Stimulated activated CD4-positive, alpha-beta T cell treated with anti-CD3 and anti-CD28 coated beads, Interleukin-15, amount 100 ng/mL, for 1 hour (primary cell): ENCODE measurements at places on chromosomes 1 and 21.
A peak's percentile ranks its signal among the peaks of the same experiment; 100 is the strongest.

DNA sequence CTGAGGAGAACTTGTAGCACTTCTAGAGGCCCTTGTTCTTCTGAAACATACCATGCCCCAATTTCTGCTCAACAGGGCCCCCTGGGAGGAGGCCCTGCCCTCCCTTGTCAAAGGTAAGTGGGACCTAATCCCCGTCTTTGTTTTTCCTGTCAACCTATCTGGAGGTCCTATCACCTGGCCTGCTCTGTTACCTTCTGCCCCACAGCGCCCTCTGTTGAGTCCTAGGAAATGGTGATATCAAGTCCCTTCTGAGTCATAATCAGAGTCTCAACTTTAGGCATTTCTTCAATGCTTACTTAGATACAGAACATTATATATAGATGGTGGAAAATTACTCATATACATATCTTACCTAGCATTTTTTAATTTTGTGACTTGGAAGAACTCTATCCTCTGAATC is 28.2 kb upstream of the FCRL4 start:
- DNase-seq = no peak

DNA sequence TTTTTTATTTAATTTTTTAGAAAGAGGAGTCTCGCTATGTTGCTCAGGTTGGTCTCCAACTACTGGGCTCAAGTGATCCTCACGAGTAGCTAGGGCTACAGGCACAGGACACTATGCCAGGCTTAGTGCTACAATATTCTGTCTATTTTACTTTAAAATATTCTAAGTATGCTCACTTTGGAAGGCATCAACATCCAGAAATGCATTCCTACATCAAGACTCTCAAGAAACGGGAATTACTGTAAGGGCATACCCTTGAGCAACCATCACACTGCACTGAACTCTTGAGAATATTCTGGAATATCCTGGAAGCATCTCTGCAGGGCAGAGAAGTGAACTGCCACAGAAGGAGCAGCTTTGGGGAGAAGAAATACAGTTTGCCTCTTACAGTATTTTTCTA is 565 bp upstream of the DMRTB1 start:
- no peak for DNase-seq

DNA sequence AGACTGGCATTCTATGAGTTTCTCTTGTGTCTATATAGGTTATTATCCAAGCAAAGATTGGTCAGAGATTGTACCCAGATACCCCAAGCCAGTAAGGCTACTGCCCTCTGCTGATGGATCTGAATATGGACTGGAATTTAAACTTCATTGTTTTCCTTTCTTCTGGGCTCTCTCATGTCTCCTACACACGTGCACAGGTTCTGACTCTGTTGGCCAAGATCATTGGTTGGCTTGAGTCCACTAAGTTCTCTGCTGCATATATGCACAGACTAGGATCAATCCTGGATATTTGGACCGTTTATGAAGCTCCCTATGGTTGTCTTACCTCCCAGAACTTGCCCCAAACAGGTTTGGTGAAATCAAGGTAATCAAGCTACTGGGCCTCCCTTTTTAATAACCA is 69.7 kb downstream of the CC2D1B start:
- DNase-seq = no peak

DNA sequence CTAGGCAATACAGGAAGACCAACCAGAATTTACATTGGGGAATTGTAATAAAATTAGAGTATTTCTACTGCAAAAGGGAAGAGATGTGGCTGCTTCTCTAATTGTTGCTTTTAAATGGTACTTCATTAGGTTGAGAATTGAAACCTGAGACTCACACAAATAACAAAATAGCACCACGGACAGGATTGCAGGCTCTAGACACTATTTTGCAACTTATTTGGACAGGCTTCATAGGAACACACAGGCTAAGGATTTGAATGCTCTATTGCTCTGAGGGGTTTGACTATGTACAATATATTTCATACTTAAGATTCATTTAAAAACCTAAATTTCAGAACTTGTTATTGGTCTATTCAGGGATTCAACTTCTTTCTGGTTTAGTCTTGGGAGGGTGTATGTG is 79.6 kb downstream of the ATP1B1 start:
- no peak for DNase-seq

- DNase-seq = no peak
Observed at GRCh38 chr1:225757927-225758656, 19.5 kb upstream of the SRP9 start.

- no peak for DNase-seq
Observed at GRCh38 chr1:117803318-117803717, 126.1 kb downstream of the GDAP2 start.

GRCh38 chr1:160078512-160079195 is 2.7 kb upstream of the KCNJ9 start:
- peak; percentile 40 for DNase-seq

- DNase-seq = no peak
Observed at GRCh38 chr1:204094856-204095634, 22.1 kb downstream of the SOX13 start.

- DNase-seq = no peak
Observed at GRCh38 chr1:239006276-239006675, 380.1 kb upstream of the CHRM3 start.

GRCh38 chr21:34128124-34128523 is 54.7 kb downstream of the MRPS6 start:
- no peak for DNase-seq

GRCh38 chr1:220680085-220680687 is 10.0 kb upstream of the C1orf115 start:
- no peak for DNase-seq

DNA sequence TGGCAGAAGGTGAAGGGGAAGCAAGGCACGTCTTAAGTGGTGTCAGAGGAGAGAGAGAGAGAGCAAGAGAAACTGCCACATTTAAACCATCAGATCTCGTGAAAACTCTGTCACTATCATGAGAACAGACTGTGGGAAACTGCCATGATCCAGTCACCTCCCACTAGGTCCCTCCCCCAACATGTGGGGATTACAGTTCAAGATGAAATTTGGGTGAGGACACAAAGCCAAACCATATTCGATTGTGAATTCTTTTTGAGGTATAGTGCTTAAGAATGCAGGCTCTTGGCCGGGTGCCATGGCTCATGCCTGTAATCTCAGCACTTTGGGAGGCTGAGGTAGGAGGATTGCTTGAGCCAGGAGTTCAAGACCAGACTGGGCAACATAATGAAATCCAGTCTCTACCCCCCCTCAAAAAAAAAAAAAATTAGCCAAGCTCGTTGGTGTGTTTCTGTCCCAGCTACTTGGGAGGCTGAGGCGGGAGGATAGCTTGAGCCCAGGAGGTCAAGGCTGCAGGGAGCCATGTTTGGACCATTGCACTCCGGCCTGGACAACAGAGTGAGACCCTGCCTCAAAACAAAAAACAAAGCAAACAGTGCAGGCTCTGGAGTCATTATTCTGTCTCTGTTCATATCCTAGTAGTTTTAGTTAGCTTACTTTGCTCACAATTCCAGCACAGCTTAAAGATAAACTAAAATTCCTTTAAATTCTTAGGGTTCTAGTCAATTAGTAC is 6.0 kb downstream of the ZCCHC17 start:
- no peak for DNase-seq

DNA sequence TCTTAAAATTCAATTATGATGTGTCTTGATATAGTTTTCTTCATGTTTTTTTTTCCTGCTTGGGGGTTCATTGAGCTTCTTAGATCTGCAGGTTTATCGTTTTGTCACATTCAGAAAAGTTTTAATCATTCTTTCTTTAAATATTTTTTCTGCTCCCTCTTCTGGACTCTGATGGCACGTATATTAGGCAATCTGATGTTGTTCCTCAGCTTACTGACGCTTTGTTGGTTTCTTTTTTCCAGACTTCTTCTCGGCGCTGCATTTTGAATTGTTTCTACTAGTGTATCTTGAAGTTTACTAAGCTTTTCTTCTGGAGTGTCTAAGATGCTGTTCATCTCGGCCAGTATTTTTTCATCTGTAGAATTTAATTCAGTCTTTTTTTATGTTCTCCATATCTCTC is 44.8 kb upstream of the FMOD start:
- DNase-seq = no peak

GRCh38 chr1:219657186-219657585 is 44.3 kb upstream of the ZC3H11B start:
- DNase-seq = no peak

- DNase-seq = no peak
Observed at GRCh38 chr1:63612564-63612963, 19.4 kb downstream of the PGM1 start.

DNA sequence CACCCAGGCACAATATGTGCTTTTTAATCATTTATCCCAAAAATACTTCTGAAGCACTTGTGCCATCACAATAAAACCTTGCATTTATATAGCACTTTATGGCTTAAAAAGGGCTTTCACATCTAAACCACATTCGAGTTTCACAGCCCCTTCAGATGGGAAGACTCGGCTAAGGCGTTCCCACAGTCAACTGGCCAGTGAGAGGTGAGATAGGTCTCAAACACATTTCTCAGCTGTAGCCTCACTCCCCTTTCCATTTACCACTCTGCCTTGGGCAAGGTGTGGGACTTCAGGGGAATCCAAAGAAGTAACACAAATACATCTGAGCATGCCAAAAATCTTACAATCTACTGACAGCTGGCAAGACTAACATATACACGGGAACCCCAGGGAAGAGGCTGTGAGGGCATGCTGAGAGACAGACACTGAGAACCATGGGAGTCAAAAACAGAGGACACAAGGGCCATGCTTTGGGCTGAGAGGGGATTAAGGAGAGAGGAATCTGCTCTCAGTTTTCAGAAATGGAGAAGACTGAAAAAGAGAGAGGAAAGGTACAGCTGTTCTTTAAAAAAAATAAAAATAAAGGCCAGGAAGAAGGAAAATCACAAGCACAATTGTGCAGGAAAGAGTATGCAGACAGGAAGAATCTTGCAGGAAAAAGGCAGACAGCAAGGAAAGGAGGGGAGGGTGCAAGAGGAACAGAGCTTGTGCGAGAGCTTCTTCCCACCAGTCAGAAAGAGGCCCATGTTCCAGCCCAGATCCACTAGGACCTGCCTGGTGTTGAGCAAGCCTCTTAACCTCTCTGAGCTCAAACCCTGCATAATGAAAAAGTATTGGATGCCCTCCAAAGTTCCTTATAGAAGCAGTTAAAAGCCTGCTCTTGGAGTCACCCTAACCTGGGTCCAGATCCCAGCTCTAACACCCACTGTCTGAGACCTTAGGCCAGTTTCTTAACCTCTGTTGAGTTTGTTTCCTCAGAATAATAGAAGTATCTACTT is 73.5 kb downstream of the JAK1 start:
- no peak for DNase-seq

- DNase-seq = no peak
Observed at GRCh38 chr1:96633695-96634094, 87.9 kb upstream of the PTBP2 start.

DNA sequence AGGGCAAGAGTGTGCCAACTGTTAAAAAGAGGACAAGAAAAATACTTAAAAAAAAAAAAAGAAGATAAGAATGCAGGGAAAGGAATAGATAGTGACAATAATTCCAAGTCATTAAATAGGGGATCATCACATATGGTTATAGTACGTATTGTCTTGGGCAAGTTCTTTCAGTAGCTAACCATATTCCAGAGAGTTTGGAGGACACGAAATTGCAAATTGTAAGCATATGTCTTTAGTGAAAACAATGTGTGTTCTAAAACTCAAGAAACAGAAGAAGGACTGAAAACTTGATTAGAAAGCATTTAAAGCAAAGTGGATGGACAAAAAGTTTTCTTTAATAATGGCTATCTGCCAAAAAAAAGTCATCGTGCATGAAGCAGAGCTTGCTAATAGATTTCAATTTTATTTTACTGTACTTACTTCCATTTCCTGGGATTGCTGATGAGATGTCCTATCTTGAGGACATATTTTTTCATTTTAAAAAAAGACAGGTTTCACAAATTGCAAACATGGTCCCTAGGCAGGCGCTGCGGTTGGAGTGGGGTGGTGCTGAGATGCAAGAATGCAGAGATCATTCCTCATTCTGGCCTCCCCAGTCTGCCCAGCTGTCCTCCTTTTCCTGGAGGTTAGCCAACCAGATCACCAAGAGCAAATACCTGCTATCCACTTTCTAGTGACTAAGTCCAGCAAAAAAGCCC is 11.9 kb downstream of the TSPAN2 start:
- DNase-seq = no peak

DNA sequence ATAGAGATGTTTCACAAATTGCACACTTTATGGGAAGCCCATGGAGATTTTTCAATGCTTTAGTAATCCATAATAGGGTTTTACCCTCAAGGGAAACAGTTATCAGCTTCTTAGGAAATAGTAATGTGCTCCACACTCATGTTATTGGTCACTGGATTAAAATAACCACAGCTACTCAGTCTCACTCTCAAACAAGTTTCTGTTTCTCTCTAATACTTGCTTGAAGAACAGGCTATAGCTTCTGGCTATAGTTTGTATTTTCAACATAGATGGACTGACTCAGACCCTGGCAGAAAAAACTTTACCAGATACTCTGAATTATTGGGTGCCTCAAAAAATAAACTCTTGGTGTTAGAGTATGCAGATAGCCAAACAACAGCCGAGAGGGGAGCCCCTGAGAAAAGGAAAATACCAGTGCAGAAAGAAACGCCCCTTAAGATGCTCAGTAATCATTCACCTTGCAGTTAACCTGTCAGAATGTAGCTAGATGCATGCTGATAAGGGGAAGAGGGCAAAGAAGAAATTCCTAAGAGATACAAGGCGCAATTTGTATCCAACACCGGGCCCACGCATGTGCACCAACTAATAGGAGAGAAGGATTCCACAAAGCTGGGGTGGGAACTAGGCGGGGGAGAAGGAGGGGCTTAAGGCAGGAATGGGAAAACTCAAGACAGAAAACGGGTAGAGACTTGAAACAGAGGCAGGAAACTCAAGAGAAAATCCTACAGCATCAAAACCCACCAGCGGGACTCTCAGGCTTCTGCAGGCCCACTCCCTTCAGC is 30.4 kb upstream of the PDE4B start:
- no peak for DNase-seq

DNA sequence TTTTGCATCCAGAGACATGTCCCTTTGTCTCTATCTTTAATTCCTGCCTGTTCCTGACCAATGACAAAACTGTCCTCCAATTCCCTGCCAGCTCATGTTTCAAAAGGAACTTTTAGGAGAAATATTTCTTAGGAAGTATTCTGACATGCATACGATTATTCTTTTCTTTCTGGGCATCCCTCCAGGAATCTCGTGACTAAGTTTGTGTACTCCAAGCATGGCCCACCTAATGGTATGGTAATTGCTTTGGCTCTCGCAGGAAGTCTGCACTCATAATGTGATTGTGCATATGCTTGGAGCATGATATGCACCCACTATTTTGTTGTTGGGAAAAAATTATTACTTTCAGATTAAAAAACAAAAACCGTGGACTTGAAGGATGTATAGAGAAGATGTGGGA is 256.4 kb downstream of the PRDM2 start:
- DNase-seq = no peak
